ENCODE measurements at places on chromosomes 11 and 22.

- ATAC-seq, result no peak
These were observed 71.7 kb downstream of the C22orf31 start for GRCh38 chr22:28989912-28990311.

DNA sequence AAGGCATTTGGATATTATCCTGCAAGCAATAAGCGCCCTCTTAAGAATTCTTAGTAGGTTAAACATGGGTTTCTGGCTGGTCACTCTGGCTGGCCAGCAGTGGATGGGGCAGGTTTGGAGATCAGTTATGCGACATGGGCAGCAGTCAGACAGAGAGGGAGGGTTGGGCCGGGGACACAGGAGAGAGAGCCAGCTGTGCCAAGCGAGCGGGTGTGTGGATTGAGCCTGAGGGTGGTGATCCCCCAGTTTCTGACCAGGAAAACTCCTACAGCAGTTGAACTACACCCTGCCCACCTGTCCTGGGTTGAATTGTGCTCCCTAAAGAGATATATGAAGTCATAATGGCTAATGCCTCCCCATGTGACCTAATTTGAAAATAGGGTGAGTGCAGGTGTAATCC is 671.2 kb downstream of the TBC1D22A start:
- no peak for ATAC-seq

DNA sequence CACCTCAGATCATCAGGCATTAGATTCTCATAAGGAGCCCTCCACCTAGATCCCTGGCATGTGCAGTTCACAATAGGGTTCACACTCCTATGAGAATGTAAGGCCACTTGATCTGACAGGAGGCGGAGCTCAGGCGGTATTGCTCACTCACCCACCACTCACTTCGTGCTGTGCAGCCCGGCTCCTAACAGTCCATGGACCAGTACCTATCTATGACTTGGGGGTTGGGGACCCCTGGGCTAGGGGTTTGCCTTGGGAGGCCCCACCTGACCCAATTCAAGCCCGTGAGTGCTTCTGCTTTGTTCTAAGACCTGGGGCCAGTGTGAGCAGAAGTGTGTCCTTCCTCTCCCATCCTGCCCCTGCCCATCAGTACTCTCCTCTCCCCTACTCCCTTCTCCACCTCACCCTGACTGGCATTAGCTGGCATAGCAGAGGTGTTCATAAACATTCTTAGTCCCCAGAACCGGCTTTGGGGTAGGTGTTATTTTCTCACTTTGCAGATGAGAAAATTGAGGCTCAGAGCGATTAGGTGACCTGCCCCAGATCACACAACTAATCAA is 2.2 kb downstream of the APOC3 start:
- ATAC-seq, result no peak

DNA sequence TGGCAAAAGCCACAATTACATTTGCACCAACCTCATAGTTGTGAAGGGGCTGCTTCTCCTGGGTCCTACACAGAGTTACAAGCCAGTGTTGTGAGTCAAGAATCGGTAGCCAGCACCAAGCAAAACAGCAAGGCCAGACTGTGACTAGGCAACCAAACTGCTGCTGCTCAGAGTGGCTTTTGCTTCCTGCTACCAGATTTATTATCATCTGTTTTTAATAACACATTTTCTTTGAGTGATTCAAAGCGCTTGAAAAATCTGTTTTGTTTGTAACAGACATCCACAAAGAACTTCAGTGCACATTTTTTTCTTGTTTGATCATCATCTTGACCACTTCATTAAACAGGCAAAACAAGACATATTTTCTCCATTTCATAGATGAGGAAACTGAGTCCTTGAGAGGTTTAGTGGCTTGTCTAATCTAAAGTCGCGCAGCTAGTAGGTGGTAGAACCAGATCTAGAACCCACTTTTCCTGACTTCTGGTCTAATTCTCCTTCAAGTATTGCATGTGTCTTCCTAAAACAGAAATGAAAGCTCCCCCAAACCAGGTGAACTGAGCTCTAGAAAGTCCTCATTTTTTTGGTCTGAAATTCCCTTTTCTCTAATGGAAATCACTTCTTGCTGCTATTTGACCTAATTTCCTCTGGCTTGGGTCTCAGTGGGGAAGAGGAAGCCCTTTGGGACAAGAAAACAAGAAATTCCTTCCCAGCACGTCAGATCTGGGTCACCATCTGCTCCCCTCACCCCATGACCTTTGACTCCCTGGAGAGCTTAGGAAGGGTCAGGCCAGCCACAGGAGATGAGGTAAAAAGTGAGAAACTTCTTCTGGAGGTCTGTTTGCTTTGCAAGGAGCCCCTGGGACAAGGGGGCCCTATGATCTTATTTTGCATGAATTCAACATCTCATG is 39.9 kb downstream of the CWC15 start:
- ATAC-seq, result peak; percentile 97

All from SK-N-SH treated with all-trans-retinoic acid at 6 μM for 48 hours (cell line).